Left cardiac atrium (tissue), 4 donors: ENCODE measurements at places on chromosomes 5 and 9. TPM values are rescaled to one million over a fixed set of nuclear protein-coding genes. Genes with fewer than 3 reads are reported as not detected.
A peak's percentile ranks its signal among the peaks of the same experiment; 100 is the strongest.

GRCh38 chr9:107841076-107841475 is 351.5 kb upstream of the KLF4 start:
- DNase-seq: no peak

DNA sequence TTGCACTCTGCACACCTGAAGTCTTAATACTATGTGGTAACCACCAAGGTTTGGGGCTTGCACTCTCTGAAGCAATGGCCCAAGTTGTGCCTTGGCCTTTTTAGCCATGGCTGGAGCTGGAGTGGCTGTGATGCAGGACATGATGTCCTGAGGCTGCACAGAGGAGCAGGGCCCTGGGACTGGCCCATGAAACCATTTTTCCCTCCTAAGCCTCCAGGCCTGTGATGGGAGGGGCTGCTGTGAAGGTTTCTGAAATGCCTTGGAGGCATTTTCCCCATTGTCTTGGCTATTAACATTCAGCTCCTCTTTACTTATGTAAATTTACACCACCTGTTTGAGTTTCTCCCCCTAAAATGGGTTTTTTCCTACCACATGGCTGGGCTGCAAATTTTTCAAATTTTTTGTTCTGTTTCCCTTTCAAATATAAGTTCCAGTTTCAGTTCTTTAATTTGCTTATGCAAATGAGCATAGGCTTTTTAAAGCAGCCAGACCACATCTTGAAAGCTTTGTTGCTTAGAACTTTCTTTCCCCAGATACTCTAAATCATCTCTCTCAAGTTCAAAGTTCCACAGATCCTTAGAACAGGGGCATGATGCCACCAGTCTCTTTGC is 237.4 kb upstream of the DMAC1 start:
- DNase-seq: no peak

HMCN2 gene
- total RNA-seq: 4.6 TPM

BAAT gene
- total RNA-seq: 0.16 TPM

DNA sequence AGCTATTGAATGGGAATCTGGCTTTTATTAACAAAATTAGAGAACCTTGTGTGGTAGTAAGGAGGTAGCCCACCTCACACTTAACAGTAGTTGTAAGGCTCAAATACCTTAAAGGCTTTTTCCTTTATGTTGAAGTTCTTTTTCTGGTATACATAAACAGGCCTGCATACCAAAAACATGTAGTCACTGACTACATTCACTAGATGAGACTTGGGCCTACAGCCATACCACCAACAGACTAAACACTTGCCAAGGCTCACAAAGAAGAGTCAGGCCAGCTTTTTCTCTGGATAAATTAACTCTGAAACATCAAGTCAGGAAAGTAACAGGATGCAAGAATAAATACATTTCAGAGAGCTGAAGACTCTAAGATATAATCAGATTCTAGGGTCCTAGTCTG is 78.6 kb upstream of the MPDZ start:
- DNase-seq: no peak

PCDHB12 gene
- 2.4 TPM for total RNA-seq

DNA sequence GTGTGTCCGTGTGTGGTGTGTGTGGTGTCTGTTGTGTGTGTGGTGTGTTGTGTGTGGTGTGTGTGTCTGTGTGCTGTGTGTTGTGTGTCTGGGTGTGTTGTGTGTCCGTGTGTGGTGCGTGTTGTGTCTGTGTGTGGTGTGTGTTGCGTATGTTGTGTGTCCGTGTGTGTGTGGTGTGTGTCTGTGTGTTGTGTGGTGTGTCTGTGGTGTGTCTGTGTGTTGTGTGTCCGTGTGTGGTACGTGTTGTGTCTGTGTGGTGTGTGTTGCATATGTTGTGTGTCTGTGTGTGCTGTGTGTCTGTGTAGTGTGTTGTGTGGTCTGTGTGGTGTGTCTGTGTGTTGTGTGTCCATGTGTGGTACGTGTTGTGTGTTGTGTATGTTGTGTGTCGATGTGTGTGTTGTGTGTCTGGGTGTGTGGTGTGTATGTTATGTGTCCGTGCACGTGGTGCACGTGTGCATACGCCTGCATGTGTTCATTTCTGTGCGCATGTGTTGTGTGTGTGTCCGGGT is 72.3 kb downstream of the KCNT1 start:
- no peak for DNase-seq

TSSK1B gene
- not detected for total RNA-seq

- no peak for DNase-seq
These were observed 632 bp downstream of the UBAP1 start for GRCh38 chr9:34179213-34180136.

TAF11L12 gene
- not detected for total RNA-seq

MINAR2 gene
- total RNA-seq: not detected

DNA sequence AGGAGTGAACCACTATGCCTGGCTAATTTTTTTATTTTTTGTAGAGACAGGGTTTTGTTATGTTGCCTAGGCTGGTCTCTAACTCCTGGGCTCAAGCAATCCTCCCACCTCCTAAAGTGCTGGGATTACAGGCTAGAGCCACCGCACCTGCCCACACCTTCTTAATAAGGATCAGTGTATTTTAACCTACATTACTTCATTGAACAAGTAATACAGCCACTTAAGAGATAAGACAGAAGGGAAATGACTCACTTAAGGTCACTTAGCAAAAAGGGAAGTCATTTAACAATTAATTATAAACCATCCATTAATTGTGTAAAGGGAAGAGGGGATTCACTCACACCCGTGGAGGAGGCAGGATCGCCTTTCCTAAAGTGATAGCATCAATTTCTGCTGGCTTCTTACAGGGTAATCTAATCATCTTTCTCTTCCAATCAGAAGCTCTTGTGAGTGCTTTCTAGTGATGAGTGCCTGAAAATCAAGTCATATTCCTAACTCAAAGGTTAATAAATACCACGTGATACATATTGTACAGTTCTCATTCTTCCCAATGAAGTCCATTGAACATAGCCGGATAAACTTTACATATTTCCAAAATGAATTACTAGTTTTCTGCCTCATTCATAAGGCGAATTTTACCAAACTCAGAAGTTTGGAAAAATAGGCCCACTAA is 3.5 kb downstream of the FBXW11 start:
- DNase-seq: no peak

- no peak for DNase-seq
These were observed 2.2 kb downstream of the GRK6 start for GRCh38 chr5:177428574-177429217.

GRCh38 chr5:180399401-180400215 is 46.5 kb upstream of the GFPT2 start:
- DNase-seq: no peak

CBY3 gene
- total RNA-seq: not detected

DNA sequence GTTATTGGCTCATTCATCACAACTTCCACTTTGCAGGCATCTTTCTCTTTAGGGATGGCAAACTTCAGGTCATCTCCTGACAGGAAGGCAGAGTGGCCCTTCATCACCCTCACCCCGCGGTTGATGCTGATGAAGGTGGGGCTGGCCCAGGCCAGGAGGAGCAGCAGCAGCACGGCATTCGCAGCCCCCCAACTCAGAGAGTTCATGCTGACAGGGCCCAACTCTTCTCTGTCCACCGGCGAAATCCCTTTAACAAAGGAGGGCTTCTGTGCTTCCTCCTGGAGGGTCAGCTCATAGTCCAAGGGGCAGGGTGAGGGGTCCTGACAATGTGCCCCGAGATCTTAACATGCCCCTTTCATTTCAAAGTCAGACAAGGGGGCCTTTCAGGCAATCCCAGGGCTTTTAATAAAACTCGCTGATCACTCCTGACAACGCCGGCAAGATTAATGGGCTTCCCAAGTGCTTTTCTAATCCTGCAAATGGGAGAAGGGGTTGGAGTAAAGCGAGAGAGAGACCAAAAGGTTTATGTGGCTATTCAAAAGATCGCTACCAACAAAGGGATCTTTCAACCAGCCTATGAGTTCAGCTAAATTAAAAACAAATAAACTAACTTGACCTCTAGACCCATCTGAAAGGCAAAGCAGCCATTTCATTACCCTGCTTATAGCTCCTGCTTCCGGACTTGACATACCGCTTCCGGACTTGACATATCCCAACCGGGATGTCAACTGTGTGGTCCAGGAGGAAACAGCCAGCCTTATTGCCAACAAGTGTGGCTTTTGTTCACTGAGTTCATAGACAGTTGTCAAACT is 41.2 kb downstream of the FREM1 start:
- no peak for DNase-seq

DNA sequence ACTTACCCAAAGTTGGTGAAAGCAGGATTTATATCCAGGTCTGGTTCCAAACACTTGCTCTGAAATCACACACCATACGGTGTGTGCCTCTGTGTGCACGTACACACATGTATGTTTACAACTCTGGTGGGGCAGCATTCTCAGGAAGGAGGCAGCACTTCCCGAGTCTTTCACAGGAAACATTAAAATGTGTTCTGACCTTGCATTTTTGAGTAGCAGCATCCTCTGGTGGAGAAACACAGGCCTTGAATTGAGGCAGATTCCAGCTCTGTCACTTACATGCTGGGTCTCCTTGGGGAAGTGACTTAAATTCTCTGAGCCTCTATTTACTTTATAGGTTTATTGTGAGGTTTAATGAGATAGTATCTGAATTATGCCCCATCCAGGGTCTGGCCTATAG is 126.4 kb downstream of the RGS3 start:
- peak; percentile 19 for DNase-seq

CCIN gene
- not detected for total RNA-seq

EGFLAM gene
- 9.9 TPM for total RNA-seq

GRCh38 chr5:83595217-83595616 is 123.7 kb downstream of the VCAN start:
- no peak for DNase-seq

DNA sequence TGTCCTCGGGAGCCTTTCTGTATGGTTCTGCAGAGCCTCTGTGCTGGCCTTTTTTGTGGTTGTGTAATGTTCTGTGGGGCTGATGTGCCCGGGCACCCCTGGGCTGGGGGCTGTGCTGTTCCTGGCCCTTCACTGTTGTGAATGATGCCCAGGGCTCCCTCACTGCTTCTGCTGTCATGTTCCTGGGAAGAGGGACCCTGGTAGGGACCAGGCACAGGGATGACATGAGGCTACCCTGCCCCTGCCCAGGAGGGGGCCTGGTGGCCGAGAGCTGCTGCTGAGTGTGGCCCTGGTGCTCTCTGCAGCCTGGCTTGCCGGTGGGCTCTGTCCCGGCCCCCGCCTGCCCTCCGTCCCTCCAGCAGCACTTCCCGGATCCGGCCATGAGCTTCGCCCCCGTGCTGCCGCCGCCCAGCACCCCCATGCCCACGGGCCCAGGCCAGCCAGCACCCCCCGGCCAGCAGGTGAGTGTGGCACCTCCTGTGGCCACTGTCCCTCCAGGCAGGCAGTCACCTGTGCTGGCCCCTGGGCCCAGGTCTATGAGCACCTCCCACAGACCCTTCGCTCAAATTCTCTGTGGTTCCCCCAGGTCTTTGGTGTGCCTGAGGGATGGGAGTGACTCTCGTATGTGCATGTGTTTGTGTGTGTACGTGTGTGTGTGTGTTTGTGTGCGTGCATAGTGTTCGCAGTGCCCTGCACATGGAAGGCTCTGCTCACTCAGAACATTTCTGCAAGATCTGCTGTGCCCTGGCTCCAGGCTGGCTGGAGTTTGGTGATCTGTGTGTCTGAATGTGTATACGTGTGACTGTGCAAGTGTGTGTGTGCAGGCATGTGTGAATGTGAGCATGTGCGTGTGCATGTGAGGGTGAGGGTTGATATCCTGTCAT is 72.3 kb downstream of the WNK2 start:
- DNase-seq: no peak

SYK gene
- 10.3 TPM for total RNA-seq

OR1J4 gene
- total RNA-seq: not detected

GRCh38 chr5:136135536-136135935 is 2.9 kb downstream of the SMAD5 start:
- DNase-seq: no peak

AGTPBP1 gene
- total RNA-seq: 42.9 TPM

SNX24 gene
- total RNA-seq: 15.1 TPM

- DNase-seq: peak; percentile 88
These were observed 1.8 kb upstream of the FAM78A start for GRCh38 chr9:131277910-131278701.

RFESD gene
- 2.5 TPM for total RNA-seq

DNA sequence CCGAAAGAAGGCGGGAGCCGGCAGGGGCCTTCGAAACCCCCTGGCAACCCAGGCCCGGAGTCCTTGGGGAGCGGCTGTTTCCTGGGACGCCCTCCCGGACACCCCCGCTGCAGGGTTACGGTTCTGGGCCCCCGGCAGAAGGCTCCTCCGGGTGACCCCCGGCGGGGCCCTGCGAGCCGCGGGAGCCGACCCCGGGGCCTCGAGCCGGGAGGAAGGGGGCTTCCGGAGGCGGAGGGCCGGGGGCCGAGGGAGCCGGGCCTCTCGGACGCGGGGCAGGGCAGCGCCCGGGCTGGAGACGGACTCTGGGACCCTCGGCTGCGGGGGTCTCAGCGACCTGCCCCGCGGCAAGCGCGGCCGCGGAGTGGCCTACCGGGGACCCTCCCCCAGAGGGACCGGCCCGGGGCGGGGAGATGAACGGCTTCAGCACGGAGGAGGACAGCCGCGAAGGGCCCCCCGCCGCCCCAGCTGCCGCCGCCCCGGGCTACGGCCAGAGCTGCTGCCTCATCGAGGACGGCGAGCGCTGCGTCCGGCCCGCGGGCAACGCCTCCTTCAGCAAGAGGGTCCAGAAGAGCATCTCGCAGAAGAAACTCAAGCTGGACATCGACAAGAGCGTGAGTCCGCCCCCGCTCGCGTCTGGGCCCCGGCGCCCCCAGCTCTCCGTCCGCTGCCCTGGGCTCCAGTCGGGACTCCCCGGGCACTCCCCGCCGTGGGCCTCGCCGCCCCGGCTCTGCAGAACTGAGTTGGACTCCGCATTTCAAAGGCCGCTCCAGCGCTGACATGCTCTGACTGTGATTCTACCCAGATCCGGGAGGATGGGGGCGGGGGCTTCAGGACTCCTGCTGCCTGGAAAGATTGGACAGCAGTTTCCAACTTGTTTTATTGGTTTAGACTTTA is 645 bp downstream of the SAP30L start:
- peak; percentile 72 for DNase-seq

DNA sequence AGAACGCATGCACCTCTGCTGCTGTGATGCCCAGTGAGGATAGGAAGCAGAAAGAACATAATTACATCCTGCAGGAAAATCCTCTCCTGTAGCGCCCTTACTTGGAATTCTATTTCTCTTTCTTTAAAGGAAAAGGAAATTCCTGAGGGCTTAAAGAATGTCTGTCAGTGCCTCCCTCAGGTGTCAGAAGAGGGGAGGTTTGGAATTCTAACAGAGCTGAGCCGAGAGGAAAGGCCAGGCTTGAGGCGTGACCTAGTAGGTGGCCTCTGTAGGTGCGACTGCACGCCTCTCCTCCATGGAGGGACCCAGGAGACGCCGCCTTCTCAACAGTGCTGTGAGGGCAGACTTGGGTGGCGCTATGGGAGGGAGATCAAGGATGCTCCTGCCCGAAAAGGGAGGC is 55.9 kb upstream of the ERCC6L2 start:
- no peak for DNase-seq

DNA sequence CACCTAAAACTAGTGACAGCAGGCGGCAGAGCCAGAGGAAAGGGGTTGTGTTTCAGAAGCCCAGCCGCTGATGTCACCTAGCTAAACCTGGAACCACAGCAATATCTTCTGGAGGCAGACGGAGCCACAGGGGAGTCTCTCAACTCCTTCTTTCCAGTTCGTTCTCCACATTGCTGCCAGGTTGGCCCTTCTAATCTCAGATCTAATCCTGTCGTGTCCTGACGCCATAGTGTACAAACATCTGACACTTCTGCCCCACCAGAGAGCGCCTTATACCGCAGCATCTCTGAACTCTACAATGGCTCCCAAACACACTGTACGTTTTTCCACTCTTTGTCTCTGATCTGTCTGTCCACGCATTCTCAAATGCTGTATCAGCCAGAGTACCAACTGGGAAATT is 240.0 kb downstream of the SMARCA2 start:
- DNase-seq: no peak

- no peak for DNase-seq
These were observed 100.1 kb downstream of the RAPGEF6 start for GRCh38 chr5:131534974-131535373.

GRCh38 chr9:87443006-87443405 is 54.7 kb upstream of the DAPK1 start:
- no peak for DNase-seq
